ENCODE measurements at places on chromosomes 3 and 15. TPM values are rescaled to one million over a fixed set of nuclear protein-coding genes. Genes with fewer than 3 reads are reported as not detected.

GRCh38 chr3:66405701-66406091, 95.1 kb downstream of the LRIG1 start:
- DNase-seq: peak; percentile 29

GRCh38 chr3:33312361-33312760, 35.1 kb downstream of the FBXL2 start:
- DNase-seq: no peak

DNA sequence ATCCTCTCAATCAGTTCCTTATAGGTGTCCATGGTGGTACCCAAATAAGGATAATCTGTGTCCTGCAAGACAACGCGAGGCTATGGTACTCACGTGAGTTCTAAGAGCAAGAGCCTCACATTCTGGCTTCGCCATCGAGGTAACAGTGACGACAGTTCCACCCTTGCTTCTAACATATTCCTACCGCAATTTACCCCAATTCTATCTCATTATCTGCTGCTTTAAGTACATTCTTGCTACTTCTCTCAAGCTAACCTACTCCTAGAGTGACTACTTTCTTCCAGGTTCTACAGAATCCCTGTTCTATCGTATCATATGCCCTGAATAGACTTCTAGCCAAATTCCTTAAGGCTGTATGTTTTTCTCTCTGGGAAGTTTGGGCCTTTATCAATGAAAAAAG, 26.6 kb downstream of the TFRC start:
- no peak for DNase-seq

DNA sequence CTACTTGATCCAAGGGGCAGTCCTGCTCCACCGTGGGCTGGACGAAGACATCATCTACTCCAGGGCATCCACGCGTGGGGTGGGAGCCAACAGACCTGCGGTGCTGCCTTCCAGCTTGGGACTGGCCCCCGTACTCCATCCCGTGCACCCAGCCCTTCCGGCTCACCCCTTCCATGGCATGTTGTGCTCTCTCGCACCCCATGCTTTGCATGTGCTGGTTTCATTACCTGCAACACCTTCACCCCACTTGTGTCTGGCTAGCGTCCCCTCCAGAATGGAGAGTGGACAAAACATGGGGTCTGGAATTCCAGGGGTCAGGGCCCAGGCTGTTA, 30.2 kb downstream of the SEMA7A start:
- DNase-seq: no peak

Gene MASP1
- total RNA-seq: 2.3 TPM

Gene ZNF80
- not detected for total RNA-seq

Gene PLXNA1
- total RNA-seq: 44.4 TPM

Gene CLDN16
- total RNA-seq: 0.08 TPM

Gene HEG1
- 21.6 TPM for total RNA-seq

Gene HLTF
- 70.5 TPM for total RNA-seq

Gene ZNF660
- total RNA-seq: 2.6 TPM
